ENCODE measurements at places on chromosomes 7 and 10.

DNA sequence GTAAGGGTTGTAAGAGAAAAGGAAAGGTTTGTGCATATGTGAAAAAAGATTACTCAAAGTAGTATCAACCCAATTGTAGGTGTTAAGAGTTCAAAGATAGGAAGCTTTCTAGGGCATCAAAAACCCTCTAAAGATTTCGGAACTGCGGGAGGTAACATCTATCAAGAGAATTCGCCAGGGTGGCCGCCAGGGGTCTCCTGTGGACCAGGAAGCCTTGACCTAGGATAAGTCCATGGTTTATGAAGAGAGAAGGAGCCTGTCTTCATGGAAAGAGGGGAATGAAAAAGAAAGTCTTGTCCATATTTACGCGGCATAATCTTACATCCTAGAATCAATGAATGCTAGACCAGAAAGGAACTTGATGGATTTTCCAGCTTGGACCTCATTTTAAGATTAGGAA is 140.7 kb upstream of the CALCR start:
- peak; percentile 22 for DNase-seq

DNA sequence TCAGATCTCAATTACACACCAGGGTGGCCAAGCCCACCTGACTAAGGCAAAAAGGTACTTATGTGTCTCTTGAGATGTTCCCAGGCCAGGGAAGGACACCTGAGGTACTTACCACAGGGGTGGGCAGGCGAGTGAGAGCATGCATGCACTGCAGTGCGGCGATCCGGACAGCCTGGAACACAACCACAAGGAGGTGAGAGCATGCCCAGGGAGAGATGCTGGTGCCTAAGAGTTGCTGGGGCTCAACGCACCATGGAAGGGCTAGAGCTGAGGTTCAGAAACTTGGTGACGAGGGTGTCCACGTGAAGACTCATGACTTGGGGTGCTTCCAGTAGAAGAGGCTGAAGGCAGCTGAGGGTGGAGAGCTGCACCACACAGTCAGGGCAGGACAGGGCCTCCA is 13.1 kb downstream of the ZDHHC16 start:
- DNase-seq, result no peak

DNA sequence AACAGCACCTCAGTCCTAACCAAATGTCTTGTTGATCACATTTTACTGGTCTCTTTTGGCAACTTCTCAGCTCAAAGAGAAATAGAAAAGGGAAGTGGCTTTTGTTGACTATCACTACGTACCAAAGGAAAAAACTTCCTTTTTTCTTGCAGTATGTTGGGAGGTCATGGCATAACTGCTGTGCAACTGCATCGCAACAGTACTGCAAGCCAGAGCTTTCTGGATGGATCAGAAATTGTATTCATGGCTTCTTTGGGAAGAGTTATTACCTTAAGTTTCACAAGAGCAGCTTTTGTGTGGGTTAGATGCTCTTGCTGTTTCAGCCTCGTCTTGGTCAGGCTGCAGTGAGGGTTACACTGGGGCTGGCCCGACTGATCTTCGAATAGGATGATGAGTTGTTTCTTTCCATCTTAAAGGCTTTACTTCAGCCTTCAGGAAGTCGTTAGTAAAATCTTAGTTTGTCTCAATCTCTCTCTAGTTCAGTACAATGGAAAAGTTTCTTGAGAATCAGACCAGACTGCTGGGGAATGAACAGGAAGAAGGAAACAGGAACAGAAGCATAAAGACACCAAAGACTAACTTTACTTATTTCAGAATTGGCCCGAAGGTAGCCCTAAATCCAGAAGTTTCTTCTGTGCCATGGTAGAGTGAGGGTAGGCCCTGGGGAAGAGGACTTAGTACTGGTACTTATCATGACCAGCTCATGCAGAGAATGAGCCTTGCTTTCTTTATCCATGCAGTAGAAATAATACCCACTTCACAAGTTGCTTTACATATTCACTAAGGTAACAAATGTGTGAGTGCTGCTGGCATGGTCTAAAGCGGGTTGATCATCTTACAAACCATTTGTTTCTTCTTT is 153.6 kb downstream of the CELF2 start:
- no peak for DNase-seq

DNA sequence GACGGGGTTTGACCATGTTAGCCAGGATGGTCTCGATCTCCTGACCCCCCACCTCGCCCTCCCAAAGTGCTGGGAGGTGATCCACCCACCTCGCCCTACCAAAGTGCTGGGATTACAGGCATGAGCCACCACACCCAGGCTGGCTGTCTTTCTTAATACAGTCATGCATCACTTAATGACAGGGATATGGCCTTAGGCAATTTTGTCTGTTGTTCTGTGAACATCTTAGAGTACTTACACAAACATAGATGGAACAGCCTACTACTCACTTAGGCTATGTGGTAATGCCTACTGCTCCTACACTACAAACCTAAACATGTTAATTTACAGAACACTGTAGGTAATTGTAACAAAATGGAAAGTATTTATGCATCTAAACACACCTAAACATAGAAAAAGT is 106.6 kb upstream of the KCNMA1 start:
- DNase-seq, result peak; percentile 59

GRCh38 chr10:122201401-122201800 is 69.7 kb upstream of the BTBD16 start:
- DNase-seq, result no peak

GRCh38 chr10:107098326-107098725 is 66.2 kb downstream of the SORCS1 start:
- peak; percentile 11 for DNase-seq

GRCh38 chr7:77438131-77438530 is 22.0 kb upstream of the GSAP start:
- no peak for DNase-seq

DNA sequence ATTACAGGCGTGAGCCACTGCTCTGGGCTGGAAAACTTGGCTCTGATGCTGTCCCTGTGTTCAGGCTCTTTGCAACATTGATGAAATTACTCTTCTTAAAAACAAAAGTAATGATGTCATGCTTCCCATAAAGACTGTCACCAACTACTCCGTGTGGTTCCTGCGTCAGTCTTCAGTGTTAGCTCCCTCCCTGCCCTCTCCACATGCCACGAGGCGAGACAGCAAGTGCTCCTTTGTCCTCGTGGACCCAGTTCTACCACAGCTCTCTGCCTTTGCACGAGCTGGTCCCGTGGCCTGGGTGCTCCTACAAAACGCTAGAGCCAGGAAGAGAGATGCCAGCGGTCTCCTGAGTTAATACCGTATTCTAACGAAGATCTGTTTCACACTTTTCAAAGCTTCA is 194.5 kb downstream of the SDK1 start:
- no peak for DNase-seq

DNA sequence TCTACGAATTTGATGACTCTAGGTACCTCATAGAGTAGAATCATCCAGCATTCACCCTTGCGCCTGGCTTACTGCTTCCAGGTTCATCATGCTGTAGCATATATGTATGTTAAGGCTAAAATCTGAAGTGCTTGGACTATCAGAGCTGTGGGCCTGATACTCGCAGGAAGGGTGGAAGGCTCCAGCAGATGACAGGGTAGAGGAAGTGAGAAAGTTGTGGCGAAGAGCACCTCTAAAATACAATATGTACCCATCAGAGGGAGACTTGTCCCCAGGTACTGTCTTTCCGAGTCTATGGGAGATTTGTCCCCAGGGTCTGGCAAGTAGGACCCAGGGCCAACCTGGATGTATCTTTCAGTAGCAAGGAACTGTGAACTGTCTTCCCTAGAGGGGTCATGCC is 48.1 kb upstream of the PLEKHA1 start:
- no peak for DNase-seq

GRCh38 chr7:144255471-144255897 is 9.1 kb downstream of the OR2A7 start:
- no peak for DNase-seq

GRCh38 chr7:45224832-45225231 is 67.2 kb downstream of the RAMP3 start:
- no peak for DNase-seq

- DNase-seq, result no peak
Measured at GRCh38 chr10:12663863-12664262, 314.5 kb downstream of the CAMK1D start.

DNA sequence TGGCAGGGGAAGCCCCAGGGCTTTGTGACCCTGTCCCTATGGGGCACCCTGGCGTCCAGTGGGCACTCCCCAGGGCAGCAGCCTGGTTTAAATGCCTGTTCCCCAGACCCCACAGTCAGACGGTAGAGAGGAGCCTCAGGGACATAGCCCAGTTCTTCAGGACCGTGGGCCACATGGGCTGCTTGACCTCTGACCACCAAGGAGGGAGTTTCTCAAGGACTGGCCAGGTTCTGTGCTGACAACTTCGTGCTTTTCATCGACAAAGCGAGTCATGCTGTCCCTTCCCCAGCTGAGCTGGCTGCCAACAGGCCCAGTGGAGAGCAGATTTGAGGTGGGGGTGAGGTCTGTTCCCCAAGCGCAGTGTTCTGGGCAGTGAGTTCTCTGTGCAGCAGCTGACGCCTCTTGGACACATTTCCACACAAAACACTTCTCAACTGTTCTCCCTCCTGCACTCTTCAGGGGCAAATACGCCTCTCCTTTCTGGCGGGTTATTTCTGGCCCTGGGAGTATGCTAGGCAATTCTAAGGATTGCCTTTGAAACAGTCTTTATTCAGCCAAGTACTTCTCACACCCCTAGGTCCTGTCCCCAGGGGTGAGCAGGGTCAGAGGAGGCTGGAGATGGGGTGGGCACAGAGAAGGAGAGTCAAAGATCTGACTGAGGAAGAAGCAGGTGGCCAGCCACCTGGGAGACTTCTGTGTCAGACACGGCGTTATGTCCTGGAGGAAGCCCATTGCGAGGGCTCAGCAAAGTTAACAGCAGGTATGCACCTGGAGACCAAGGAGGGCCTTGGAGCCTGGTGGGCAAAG is 57.3 kb upstream of the CAMK2B start:
- peak; percentile 38 for DNase-seq

- no peak for DNase-seq
Measured at GRCh38 chr7:81680120-81680519, 89.7 kb downstream of the HGF start.

- DNase-seq, result no peak
Measured at GRCh38 chr7:101814991-101815825, 2.2 kb upstream of the CUX1 start.

DNA sequence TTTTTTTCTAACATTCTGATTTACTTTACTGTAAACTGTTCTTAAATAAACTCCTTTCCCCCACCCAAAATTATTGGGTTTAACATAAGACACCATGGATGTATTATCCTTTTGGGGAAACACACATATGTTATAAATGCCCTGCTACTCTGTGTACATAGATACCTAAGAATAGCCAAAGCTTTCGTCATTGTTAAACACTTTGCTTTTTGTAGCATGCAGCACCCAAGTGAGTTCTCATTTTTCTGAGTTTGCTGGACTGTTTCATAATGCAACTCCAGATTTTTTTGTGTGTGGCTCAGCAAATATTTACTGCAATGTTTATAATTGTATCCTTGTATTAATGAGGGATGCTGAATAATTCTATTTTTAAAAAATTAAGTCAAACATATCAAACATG is 86.9 kb downstream of the VTI1A start:
- no peak for DNase-seq

Measured in foreskin fibroblast (primary cell).